ENCODE measurements at places on chromosomes 7 and 10.

DNA sequence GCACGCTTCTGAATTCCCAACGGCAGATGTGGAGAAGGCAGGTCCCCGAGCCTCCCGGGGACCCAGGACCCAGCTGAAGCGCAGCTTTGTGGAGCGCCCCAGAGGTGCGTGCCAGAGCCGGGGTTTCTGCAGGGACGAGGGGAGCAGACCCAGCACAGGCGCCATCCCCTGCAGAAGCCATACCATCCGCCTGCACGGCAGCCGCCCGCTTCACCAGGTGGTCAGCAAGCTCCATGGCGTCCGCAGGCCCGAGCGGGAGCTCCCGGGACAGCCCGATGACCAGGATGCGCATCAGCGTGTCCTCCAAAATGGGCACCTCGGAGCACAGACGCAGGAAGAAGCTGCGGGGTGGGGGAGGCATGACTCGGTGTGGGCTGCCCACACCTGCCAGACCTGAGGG is 10.6 kb downstream of the INTS1 start:
- DNase-seq: no peak

GRCh38 chr10:45487735-45488134 is 113.7 kb downstream of the ALOX5 start:
- no peak for DNase-seq

DNA sequence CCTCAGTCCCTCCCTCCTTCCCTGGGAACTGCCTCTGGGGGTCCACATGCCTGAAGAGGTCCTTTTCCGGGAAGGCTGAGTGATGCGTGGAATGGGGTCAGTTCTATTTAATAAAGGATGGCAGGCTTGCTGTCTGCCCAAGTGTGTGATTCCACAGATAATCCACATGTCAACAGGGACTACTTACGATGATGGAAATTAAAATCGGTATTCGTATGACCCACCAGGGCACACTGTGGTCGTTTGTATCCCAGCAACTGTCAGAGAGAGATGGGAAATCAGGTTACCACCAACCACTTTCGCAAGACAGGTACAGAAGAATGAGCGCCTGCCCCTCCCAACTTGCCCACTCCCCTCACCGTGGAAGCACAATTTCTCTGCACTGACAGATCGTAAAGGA is 110.3 kb downstream of the VIPR2 start:
- DNase-seq: no peak

DNA sequence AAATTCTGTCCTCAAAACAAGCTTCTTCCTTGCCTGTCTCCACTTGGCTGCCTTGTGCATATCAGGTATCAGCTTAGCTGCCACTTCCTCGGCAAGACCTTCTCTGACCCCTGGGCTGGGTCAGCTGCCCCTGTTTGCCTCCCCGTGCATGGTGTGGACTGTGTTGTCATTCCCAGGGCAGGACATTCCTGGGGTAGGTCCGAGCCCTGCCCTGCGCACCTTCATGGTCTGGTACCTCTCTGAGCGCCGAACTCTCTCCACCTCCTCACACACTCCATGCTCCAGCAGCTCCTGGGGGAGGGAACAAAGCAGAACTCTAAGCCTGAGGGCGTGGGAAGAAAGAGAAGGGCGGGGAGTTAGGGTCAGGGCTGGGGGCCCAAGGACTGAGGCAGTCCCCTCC is 3.8 kb downstream of the POLM start:
- no peak for DNase-seq

DNA sequence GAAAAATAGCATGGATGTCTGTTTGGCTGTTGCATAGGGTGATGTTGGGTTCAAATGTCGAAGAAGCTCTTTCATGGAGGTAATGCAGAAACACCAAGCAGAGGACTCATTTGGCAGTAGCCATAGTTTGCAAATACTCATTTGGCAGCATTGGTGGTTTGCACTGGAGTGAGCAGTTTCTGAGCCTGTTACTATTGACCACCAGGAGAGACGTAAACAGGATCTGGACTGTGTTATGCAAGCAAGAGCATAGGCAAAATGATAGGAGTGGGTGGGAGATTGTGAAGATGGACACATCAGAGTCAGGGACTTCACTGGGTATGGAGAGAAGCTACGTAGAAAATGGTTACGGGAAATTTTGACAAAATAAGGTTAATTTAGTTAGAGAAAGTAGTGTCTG is 22.9 kb upstream of the A1CF start:
- no peak for DNase-seq

- DNase-seq: no peak
Observed at GRCh38 chr10:71719042-71719441, 536 bp downstream of the C10orf105 start.

- DNase-seq: no peak
Observed at GRCh38 chr10:110077436-110078130, 69.8 kb downstream of the ADD3 start.

DNA sequence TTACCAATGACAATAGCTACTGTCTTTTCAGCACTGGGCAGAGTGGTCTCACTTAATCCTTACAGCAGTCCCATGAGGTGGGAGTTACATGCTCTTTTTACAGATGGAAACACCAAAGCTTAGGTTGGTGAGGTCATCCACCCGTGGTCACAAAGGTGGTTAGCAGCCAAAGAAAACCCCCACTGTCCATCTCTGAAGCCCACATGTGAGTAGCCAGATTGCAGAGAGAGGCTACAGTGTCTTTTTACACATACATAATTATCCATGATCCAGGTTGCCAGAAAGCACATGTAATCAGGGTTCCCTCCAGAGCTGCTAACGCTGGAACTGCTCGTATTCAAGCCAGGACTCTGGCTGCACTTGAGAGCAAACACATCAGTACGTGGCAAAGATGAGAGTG is 24.6 kb upstream of the ANKRD2 start:
- no peak for DNase-seq

GRCh38 chr10:90276894-90277475 is 575.6 kb downstream of the KIF20B start:
- peak; percentile 11 for DNase-seq

GRCh38 chr10:72002354-72003295 is 38.4 kb downstream of the CHST3 start:
- no peak for DNase-seq

DNA sequence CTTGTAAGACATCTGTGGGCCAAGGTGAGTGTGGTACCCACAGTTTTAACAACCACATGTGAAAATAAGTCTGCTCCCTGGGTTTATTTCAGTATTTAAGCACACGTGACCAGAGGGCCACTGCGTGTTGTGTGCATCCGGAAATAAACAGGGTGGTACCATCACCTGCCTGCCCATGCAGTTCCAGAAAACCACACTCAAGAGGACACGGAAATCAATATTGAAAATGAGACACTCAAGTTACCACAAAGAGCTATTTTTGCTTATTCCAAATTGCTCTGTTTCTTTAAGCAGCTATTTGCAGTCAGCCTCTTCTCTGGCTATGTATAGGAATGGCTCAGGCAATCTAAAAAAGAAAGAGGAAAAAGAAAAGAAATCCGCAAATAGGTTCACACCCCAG is 71.8 kb upstream of the LOXL4 start:
- no peak for DNase-seq

DNA sequence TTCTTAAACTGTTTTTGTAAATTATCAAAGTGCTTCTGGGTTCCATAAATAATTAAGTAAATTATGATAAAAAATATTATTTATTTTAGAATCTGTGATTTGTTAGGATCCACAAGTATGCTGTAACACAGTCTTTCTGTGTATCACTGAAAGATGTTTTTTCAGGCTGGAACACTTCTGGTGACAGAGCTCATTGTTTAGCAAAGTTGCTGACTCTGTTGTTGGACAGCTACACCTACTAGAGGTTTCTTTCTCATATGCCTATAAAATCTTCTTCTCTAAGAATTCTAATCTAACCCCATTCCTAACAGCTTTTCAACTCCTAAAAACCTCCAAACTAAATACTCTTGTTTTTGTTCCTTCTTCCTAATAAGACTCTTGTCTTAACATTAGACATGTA is 176.8 kb downstream of the THSD7A start:
- no peak for DNase-seq

DNA sequence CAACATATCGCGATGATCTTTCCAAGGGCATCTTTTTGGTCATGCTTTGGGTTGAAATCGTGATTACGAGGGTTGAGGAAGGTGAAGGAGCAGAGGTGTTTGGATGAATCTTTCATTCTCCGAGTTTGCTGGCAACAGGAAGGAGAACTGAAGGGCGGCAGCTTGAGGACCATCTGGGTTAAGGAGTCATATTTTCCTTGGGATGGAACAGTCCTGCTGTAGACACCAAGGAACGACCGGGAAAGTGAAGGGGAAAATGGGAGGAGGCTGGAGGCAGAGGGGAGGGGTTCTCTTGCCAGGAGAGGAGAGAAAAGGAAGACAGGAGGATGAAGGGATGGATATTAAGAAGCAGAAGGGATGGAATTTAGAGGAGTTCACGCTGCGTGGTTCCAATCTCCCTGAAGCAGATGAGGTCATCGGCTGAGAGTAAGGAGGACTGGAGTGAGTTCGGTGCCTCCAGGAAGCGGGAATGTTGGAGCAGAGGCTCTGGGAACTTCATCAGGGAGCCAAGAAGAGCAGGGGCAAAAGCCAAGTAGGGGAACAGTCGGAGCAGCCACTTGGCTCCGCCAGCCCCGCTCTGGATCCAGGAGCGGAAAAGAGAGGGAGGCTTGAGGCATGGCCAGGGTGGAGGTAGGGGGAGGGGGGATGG is 116.6 kb upstream of the GALNT17 start:
- DNase-seq: no peak

- no peak for DNase-seq
Observed at GRCh38 chr7:94647295-94647694, 8.6 kb downstream of the SGCE start.

GRCh38 chr7:127382301-127383085 is 10.0 kb downstream of the ZNF800 start:
- DNase-seq: no peak

GRCh38 chr10:109451879-109452278 is 471.4 kb downstream of the XPNPEP1 start:
- DNase-seq: no peak

DNA sequence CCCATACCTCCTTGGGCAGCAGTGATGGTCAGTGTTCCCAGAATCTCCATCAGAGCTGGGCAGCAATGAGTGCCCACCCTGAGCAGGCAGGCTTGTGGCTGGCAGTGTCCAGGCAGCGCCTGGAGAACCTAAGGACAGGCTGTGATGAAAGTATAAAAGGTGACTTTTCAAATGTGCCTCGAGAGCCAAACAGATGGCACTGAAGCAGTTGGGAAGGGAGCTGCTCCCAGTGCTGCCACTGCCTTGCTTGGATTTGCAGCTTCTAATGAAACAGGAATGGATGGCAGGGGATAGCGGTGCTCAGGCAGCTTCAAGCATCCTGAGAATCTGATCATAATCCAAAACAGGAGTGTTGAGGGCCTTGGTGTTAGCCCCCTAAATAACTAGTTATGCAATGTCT is 179.8 kb upstream of the AOAH start:
- DNase-seq: no peak

- DNase-seq: no peak
Observed at GRCh38 chr7:114787556-114787955, 134.3 kb upstream of the MDFIC start.

DNA sequence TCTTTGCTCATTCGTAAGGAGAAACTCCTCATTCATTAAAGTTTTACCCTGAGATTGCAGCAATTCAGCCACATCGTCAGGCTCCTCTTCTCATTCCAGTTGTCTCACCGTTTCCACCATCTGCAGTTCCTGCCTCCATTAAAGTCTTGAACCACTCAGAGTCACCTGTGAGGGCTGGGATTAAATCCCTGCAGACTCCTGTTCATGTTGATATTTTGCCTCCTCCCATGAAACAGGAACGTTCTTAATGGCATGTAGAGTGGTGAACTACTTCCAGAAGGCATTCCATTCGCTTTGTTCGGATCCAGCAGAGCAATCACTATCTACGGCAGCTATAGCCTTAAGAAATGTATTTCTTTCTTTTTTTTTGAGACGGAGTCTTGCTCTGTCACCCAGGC is 96.5 kb upstream of the FAM20C start:
- DNase-seq: peak; percentile 35

DNA sequence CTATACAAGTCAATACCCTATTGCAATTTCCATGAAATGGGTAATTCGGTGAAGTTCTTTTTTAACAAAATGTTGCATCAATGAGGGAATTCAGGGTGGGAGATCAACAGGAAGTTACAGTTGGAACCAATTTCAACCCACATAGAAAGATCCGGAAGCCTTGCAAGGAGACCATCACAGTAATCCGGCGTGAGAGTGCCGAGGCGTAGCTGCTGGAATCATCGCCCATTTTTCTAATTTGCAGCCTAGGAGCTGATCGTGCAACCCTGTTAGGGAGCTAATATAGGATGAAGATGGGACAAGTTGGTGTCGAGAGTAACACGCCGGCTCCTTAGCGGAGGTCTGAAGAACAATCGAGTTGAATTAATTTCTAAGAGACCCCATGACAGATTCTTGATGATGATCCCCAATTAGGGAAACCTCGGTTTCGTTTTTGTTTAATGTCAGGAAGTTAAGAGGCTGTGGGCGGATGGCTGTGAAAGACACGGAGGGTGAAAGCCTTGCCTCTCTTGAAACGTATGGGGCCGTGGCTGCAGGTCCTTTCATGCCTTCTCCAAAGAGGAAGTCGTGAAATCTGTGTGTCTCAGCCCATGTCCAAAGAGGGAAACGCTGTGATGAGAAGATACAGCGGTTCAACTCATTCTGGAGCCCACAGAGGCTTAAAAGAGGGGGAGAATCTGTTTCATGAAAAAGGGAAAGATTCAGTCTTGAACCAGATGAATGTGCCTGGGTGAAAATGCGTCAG is 51.2 kb upstream of the CARD11 start:
- DNase-seq: no peak

DNA sequence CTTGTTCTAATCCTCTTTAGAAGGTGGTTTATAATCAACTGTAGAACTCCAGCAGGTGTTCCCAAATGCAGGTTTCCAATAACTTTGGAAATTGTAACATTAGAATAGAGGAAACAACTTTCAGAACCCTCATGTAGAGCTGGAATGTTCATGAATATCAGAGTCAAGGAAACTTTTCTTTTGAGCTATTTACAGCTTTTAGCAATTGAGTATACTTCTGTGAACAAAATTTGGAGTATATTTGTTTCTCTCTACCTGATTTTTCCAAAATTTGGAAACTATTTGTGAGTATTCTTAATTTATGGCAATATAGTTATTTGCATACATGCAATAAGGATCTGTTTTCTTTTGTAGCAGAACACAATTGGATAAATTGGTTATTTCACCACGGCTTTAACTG is 2.8 kb upstream of the CFAP43 start:
- DNase-seq: no peak

- peak; percentile 21 for DNase-seq
Observed at GRCh38 chr10:28840971-28841370, 163.7 kb downstream of the BAMBI start.

DNA sequence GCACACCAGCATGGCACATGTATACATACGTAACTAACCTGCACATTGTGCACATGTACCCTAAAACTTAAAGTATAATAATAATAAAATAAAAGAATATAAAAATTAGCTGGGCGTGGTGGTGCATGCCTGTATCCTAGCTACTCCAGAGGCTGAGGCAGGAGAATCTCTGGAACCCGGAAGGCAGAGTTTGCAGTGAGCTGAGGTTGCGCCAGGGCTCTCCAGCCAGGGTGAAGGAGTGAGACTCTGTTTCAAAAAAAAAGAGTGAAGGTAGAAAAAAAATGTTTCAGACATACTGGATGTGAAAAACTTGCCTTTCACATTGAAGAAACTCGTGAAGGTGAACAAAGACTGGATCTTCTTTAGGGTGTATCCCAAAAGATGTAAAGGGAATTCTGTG is 26.7 kb downstream of the TSPAN14 start:
- no peak for DNase-seq

GRCh38 chr10:48791267-48791928 is 106.7 kb downstream of the WDFY4 start:
- no peak for DNase-seq

All from fibroblast of skin of back (primary cell).